ENCODE measurements at places on chromosomes 7 and 10.

GRCh38 chr10:68125772-68126171 is 16.5 kb downstream of the MYPN start:
- DNase-seq: no peak

DNA sequence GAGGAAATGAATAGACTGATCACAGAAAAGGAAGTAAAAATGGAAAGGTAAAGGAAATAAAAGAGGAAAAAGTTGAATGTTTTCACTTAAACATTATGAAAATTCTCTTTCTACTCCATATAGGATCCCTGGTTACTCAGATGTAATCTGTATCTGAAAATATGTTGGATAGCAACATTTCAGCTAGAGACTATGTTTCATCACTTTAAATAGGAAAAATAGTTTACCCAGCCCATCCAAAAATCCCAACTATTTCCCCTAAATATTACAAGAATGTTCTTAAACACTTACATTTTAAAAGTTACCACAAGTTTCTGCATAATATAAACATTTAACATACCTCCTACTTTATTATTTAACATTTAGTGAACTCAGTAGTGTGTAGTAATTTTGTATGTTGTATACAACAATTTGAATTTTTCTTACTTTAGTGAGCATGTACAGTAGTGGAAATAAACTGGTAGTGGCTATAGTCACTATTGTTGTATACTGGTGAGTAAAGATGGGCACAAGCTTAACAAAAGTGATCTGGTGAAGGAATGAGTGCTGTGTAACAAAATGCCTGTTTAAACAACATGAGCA is 27.1 kb downstream of the SLF2 start:
- DNase-seq: no peak

- no peak for DNase-seq
These were observed 127.6 kb downstream of the CCNY start for GRCh38 chr10:35463878-35464277.

- no peak for DNase-seq
These were observed 46.3 kb downstream of the SYPL1 start for GRCh38 chr7:106065575-106066500.

DNA sequence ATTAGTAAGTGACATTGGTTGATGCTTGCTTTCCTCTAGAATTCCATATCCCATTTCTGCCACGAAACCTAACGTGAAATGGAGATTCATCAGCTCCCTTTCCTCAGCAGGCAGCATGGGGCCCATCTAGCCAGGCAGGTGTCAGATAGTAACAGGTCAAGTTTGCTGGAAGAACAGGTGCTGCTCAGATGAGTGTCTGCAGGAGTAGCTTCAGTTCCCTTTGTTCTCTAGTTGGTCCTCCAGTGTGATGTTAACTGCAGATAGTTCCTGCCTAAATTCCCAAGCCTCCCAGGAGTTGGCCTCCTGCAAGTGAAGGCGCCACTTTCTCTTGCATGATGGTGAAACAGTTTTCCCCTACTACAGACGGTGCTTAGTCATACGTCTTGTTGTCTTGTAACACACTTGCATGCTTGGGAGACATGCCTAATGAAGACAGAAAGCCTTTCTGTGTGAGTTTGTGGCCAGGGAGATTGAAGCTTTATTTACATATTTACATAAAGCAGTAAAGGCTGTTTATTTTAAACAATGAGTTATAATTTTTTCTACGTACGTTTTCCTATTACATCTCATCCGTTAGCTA is 175.4 kb downstream of the CHN2 start:
- no peak for DNase-seq

GRCh38 chr10:110758898-110759297 is 112.8 kb upstream of the PDCD4 start:
- DNase-seq: no peak

DNA sequence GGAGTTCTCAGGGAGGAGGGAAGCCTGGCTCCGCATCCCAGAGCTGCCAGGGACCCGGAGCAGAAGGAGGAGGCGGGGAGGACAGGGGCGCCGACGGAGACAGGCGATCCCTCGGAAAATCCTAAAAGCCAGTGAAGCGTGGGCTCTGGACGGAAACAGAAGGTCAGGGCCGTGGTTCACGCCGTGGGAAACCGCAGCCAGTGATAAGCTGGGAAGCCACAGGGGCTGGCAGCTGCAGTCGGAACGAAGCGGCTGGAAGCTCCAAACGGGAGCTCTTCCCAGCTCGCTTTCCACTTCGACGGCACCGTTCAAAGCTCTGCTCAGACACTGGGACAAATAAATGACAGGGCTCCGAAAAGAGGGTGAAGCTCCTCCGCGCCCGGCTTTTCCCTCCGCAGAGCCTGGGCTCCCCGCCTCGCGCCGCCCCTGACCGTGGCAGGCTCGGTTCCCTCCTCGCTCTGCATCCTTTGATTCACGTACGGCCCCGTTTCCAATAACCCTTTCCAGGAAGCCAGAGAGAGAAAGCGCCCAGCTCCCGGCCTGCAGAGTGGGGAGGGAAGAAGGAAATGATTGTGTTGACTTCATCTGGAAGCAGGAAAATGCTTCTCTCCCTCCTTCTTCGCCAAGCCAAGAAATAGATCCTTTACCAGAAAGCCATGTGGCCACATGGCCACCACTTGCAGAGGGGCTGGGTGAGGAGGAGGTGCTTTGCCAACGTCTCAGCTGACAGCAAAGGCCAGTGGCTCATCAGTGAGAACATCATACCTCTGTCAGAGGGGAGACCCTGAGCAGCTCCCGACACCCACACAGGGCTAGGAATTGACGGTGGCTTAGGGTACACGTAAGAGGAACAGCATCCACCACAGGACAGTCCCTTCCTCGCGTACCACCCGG is 57.4 kb downstream of the ADRB1 start:
- no peak for DNase-seq

- no peak for DNase-seq
These were observed 166.7 kb upstream of the INHBA start for GRCh38 chr7:41869596-41869995.

- DNase-seq: no peak
These were observed 30.0 kb upstream of the AP5Z1 start for GRCh38 chr7:4745265-4745919.

DNA sequence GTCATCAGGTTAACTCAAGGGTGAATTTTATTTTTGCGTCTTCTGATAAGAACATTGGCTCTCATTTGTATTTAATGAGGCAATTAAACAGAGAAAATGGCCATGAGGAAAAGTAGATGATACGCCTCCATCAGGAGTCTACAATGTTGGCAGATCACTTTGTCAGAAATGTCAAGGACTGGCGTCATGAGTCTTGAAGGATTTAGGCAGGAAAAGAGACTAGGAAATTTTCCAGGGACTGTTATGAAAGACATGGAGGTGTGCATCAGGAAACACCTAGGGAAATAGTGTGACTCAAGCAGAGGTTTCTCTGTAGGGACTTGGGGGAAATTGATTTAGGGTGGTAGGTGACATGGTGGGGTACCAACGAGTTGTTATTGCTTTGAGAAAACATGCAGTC is 53.4 kb upstream of the SLC35B4 start:
- DNase-seq: no peak

DNA sequence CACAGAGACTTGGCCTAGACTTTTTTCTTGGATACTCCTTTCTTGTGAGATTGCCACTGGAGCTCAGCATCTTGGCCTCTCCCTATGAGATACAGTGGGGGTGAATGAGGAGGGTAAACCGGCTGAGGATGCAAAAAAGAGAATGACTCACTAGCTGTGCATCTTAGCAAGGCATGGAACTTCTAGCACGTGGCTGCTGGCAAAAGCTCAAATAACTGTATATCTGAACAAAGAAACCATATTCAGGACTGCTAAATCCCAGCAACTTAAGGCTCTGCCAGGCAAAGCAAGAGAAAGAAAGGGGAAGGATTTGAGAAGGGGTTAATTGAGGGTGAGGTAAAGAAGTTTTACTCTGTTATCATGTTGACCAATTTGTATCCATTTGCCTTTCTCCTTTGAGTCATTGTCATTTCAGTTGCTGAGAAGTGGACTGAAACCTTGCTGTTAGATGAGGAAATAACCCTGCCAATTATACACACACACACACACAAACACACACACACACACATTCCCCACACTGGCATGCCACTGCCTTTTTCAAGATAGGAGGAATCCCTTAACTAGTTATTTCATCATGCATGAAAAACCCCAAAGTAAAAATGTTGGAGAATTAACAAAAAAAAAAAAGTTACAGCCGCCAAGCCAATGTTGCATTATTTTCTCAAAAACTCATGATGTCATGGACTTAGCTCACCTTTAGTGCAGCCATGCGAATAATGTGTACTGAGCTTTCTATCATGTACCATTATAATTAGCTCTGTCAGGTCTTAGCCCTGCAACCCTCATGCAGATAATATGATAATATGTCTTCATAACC is 997.3 kb downstream of the LRMDA start:
- DNase-seq: no peak

DNA sequence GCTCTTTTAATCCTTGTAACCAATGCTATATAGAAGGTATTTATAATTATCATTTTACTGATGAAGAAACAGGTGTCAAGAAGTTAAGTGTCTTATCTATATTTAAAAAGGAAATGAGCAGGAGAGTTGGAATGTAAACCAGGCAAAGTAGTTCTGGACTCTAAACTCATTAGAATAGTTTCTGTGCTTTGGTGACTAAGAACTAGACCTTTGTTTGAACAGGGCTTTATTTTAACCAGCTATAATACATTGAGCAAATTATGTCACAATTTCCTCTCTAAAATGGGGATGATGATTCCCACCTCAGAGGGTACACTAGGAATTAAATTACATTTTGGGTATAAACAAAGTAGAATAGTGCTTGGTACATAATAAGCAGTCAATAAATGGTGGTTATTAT is 236.0 kb downstream of the MAGI2 start:
- DNase-seq: no peak

GRCh38 chr7:39530971-39531370 is 35.2 kb upstream of the YAE1 start:
- DNase-seq: no peak

DNA sequence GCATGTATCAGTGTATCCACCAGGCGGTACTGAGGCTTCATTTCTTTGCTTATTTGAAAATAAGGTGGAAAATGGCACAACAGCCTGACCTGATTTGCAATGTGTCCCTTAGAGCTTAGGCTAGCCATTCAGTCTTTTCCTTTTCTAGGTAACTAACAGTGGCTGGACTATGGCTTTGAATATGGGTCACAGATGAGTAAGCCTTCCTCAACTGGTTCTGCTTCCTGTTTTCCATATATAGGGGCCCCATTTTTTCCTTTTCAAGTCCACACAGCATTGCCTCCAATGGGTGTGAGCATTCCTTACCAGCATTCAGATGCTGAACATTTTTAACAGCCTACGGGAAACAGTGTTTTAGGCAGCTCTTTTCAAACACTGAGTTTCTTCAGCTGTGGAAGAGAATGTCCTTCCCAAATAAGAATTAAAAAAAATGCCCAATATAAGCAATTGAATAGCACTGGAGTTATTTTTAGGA is 3.9 kb upstream of the ITGB1 start:
- no peak for DNase-seq

DNA sequence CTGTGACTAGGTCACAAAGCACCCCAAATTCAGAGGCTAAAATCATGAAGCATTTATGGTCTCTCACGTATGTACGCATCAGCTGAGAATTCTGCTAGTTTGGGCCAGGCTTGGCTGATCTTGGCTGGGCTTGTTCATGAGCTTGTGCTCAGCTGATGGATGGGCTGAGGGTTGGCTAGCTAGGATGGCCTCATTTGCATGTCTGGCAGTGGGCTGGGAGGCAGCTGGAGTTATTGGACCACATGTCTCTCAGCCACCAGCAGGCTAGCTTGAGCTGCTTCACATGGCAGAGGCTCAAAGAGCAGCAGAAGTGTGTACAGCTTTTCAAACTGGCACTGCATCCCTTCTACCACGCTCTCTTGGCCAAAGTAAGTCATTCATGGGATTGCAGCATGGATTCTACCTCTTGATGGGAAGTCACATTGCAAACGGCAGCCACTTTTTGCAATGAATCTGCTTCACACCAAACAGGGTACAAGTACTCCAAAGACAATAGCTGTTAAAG is 770.3 kb downstream of the TYW1 start:
- no peak for DNase-seq

DNA sequence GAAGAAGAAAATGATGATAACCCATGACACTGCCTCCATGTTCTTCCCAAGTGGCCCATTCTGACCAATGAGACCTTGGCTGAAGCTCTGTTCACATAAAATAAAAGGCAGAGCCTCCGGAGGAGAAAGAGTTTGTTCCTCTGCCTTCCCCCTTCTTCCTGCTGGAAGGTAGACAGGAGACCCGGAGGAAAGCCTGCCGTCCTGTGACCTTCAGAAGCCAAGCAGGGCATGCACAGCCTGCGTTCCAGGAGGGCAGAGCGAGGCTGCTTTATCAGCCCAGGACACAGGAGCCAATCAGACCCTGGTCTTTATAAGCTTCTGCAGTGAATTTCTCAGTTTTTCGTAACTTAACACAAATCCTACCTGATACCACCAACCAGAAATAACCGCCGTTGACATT is 8.6 kb upstream of the GRID1 start:
- peak; percentile 24 for DNase-seq

- no peak for DNase-seq
These were observed 92.4 kb downstream of the TMEM106B start for GRCh38 chr7:12303495-12303894.

- DNase-seq: no peak
These were observed 135.0 kb downstream of the RALA start for GRCh38 chr7:39758234-39758970.

DNA sequence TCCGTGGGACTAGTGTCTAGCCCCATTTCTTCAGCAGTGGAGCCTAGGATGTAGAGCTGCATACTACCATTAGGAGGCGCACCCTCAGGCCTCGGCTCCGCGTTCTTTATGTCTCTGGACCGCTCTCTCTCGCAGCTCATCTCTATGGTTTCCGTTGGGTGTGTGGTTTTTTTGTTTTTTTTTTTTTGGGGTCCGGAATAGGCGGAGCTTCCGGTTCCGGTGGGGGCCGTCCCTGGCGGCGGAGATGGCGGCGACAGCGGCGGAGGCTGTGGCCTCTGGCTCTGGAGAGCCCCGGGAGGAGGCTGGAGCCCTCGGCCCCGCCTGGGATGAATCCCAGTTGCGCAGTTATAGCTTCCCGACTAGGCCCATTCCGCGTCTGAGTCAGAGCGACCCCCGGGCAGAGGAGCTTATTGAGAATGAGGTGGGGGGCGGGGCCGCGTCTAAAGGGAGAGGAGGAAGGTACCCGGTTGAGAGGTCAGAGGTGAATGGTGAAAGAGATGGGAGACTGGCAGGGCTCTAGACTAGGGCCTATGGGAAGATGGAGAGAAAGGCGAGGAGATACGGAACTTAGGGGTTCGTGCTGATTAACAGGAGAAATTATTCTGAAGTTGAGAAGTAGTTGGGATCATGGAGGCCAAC is at the start of gene HIF1AN:
Gene HIF1AN, plus strand, starts transcription at position 229 of the 639 bp plus-strand sequence. Its CDS starts 16 bp downstream, at position 245.
- DNase-seq: peak; percentile 92

Data from suprapubic skin (tissue), 4 donors.